HS-27A (cell line): ENCODE measurements at places on chromosomes 6 and 20.
A peak's percentile ranks its signal among the peaks of the same experiment; 100 is the strongest.

DNA sequence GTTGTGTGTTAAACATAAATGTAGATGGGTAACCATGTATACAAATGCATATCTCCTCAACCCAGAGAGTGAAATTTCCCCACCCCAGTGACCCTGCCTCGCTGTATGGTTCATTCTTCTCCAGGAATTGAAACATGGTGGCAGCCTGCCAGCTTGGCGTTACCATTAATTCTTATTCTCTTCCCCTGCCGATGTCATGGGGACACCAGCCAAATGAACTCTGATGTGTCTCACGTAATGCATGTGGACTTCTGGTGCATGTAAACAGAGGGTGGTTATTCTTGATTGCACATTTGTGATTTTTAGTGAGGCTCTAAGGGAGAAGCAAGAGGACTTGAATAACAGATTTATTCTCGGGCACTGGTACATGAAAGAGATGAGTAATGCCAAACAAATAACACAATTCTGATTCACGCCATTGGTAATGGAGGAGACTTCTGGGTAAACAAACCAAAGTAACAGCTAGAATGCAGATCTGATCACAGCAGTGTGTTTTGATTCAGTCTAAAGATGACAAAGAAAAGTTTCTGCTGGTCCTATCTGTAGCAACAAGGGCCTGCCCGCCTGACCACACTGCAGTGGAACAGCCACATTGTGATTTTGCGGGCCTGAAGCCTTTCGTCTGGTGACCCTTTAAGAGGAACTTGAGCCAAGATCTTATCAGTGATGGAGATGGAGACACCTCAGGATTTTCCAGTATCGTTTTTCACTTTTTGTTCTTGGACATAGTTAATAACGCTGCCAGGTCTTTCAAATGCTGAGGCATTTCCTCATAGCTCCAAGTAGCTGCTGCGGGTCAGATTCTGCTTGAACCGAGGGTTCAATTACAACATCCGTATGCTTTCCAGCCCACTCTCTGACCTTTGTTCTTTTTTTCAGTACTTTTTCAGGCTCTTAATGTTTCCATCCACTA is 171.8 kb upstream of the AKAP12 start:
- DNase-seq = peak; percentile 92

DNA sequence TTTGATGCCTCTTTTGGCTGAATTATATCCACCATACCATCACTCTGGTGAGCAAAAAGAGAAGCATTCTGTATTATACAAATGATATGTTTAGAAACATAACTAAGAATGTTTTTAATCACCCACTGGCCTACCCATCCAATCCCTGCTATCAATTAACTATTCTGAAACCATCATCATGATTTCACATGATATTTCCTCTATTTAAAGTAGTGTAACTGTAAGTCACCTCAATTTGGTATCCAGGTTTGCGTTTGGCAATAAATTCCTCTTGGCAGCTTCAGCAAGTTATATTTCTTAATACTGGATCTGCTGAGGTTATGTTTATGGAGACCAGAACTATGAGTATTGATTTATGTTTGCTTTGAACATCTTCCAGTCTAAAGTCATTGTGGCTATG is 332.1 kb downstream of the UTRN start:
- DNase-seq = no peak

- no peak for DNase-seq
These were observed 23.2 kb downstream of the RIN2 start for GRCh38 chr20:19781235-19781634.

DNA sequence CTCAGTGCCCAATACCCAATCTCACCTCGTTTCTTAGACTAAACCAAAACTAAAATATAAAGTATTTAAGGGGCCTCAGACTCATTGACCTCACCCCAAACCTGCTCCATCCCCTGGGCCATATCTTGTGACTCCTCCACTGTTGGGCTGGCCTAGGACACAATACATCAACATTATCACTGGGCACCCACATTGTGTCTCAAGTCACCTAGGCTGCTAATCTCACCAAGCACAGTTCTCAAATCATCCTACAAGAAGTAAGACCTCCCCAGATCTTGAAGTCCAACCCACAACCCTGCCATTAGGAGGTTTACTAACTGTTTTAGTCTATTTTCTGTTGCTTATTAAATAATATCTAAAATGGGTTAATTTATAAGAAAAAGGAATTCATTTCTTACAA is 96.2 kb downstream of the CRYBG1 start:
- DNase-seq = no peak

DNA sequence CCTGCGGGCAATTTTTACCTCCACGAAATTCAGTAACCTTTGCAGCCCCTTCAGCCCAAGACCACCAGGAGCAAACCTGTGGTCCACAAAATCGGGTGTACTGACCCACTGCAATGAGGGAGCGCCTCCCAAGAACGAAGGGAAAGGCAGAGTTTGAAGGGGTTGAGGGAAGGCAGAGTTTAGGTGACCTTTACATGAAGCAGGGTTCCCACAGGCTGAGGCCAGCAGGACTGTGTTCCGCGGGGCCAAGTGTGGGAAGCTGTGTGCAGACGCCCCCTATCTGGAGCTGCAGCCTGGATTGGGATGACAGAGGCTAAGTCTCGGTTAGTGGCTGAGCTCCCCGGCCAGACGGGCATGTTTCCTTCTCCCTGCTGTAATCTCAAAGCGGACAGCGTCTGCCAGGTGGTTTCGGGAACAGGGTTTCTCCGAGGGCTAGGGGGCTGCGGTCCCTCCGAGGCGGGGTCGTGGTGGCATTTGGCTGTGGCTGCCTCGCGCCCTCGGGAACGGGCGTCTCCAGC is 826 bp upstream of the PYGB start:
- no peak for DNase-seq

DNA sequence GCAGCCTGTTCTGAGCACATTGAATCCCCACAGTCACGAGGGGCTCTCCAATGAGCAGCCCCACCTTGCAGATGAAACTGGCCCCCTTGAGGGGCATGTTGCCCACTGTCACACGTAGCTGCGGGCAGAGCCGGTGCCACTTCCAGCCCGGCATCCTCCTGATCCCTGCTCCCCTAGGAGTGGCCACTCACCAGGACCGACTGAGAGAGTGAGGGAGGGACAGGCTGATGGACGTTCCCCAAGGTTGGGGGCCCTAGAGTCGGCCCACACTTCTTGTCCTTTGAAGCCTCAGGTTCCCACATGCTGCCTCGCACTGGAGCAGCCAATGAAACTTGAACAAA is 10.5 kb downstream of the ENTPD6 start:
- no peak for DNase-seq

DNA sequence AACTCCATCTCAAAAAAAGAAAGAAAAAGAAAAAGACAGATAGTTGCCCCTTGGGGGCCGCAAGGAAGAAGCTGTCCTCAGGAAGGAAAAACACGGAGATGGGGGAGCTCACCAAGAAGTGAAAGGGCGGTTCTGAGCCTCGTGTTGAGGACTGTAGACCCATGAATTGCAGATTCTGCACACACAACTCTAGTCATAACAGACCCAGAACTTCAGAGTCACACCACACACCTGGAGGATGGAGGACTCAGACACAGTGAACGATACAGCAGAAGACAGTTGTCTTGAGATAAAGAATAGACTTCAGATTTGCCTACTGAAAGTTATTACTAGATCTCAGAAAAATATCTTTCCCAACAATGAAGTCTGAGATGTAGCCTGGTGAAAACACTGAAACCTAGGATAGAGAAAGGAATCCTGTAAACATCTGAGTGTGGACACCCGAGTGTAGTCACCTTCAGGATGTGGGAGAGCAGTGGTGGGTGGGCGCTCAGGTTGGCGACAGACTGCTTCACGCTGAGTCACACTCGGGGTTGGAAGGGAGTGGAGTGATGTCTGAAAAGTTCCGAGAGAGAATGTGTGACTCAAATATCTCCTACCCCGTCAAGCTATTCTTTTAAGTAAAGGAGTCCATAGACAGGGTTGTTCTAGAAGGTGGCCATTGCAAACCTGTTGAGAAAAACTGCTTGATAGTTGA is 88.1 kb downstream of the MAP3K4 start:
- DNase-seq = no peak

DNA sequence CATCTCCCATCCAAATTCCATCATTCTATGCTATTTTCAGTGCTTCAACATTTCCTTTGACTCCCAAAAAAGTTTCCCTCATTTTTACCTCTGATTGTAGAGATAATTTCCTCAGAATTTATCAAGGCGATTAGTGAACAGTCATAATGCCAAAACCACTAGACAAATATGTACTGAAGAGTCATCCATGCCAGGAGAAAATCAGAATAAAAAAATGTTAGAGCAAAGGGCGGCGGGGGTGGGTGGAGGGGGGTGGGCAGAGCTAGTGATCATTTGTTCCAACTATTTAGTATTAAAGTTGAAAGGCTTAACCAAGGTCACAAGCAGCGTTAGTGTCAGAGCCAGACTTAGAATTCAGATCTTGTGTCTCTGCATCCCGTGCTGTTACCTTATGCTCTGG is 5.3 kb upstream of the ADGRF5 start:
- DNase-seq = no peak
